A549 (cell line): ENCODE measurements at places on chromosomes 1 and 21.

DNA sequence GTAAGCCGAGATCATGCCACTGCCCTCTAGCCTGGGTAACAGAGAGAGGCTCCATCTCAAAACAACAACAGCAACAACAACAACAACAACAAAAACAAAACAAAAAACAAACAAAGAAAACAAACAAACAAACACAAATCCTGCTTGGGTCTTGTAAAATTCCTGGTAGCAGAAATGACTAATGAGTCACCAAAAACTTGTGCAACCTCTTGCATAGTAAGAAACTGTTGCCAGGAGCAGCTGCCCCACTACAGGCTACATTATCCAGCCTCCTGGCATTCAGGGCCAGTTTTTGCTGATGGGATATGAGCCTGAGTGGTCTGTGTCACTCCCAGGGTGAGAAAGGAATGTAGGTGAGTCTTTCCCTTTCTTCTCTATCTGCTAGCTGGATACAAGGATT lies 245.4 kb downstream of the TNR start:
- no peak for DNase-seq

DNA sequence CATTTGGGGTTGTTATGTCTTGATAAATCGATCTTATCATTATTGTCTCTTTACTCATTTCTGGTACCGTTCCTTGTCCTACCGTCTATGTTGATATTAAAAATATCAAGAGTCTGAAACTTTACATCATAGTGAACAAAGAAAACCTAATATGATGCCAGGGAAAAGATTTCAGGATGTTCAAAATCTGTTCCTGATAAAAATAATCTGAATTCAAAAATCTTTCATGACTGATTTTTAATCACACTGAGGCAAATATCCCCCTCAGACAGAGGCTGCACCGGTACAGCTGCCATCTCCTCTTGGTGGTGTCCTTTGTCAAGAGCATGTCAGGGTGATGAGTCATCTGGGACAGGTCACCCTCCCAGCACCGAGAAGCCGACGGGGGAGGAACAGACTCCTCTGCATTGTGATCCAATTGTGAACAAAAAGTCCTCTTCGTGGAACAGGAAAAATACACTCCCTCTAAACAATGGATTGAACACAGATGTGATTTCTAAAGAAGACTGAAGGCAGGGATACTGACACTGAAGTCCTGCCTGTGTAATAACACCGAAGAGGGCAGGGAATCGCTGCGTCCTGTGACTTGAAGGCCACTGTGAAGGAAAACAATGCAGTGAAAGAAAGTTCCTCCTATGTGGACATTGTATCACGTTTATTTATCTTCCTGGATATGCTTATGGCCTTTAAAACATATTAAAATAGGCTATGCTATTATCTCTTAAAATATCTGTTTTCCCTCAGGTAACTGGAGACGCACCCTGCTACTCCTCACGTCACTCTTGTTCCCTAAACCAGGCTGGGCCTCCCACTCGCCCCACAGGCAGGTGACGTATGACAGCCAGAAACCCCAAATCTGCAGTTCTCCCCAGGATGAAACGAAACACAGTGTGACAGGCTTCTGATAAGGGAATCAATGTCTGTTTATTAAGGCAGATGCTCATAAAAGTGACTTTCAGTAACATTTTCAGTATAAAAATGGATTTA lies 4.3 kb upstream of the SPATC1L start:
- DNase-seq, result peak; percentile 49

DNA sequence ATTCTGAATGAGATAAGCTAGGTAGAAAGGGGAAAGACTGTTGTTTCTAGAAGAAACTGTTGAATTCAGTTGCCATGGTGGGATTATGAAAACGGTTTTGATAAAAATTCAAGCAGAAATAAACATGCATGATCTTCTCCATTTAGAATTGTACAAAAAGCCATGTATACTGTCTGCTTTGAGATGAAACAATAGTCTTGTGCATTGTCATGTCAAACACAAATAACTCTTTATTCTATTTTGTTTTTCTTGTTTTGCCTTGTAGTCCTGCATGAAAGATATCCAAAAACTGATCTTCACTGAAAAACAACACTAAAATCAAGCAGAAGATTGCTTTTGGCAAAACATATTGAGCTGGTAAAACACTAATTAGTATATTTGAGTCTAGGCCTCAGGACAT lies 659.9 kb downstream of the LTN1 start:
- no peak for DNase-seq

- DNase-seq, result no peak
Observed at GRCh38 chr1:64623750-64624191, 121.1 kb upstream of the RAVER2 start.

DNA sequence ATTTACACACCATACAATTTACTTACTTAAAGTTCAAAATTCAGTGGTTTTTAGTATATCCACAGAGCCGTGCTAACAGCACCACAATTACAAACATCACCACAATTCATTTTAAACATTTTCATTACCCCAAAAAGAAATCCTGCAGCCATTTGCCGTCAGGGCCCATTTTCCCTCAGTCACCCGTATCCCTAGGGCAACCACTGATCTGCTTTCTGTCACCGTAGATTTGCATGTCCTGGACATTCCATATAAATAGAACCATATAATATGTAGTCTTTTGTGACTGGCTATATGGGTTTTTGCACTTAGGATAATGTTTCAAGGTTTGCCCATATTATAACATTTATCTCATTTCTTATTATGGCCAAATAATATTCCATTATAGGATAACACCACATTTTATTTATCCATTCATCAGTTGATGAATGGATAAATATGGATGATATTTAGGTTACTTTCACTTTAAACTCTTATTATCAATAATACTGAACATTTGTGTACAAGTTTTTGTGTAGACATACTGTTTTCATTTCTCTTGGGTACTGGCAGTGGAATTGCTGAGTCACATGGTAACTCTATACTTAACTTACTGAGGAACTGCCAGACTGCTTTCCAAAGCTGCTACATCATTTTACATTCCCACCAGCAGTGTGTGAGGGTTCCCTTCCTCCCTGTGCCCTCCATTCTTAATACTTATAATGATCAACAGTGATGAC lies 68.9 kb downstream of the ST3GAL3 start:
- DNase-seq, result no peak

DNA sequence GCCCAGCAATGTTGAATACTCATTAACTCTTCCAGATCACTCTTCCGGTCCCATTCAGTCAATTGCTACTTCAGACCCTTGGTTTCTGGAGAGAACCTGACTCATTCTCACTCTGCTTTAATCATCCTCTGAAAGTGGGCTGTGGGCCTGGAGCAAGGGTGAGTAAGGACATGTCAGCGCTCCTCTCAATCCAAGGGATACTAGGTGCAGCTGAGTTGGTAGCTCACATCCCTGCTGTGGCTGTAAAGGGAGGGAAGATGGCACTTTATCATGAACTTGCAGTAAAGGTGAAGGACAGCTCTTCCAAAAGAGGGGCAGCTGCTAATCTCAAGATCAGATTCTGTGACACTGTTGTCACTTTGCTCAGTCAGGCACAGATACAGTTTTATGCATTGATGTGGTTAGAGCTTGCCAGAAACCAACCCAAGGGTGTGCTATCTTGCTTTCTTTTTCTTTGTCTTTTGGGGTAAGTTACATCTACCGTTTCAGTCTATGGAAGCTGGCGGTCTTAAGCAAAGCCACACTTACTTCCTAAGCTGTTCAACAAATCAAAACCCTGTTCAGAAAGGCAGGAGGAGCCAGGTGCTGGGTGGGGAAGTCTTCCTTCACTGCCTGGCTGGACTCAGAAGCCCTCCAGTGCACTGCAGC lies 26.5 kb upstream of the NTPCR start:
- DNase-seq, result no peak

DNA sequence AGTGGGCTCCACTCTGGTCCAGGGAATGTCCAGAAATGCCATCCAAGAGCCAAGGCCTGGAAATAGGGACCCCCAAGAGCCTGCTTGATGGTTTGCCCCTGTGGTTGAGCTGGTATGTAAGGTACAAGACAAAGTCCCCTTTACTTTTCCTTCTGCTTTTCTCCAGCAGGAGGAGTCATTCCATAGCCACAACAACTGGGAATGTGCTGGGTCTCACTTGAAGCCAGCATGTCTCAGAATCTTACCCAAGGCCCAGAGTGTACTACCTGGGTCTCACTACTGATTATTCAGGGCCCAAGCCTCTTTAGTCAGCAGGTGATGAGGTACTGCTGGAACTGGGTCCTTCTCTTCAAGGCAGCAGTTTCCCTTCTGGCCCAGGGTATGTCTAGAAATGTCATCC lies 62.1 kb upstream of the CD55 start:
- DNase-seq, result peak; percentile 33

DNA sequence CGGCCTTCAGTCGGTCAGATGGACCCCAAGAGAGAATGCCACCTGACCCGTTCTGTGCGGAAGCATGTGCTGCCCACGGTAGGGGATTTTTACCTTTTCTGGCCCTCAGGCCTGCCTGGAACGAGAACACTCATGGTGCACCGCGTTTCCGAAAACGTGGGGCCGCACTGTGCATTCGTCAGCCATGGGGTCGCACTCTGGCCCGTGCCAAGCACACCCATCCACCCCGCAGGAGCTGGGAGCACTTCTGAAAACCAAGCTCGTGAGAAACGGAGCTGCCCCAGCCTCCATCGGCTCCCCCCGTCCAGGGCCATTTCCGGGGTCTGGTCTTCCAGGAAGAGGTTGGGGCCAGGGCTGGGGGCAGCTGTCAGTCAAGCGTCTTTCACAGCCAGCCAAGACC lies 72.8 kb downstream of the PRDM16 start:
- DNase-seq, result no peak

GRCh38 chr1:173038875-173039554 lies 11.7 kb downstream of the TNFSF18 start:
- no peak for DNase-seq

DNA sequence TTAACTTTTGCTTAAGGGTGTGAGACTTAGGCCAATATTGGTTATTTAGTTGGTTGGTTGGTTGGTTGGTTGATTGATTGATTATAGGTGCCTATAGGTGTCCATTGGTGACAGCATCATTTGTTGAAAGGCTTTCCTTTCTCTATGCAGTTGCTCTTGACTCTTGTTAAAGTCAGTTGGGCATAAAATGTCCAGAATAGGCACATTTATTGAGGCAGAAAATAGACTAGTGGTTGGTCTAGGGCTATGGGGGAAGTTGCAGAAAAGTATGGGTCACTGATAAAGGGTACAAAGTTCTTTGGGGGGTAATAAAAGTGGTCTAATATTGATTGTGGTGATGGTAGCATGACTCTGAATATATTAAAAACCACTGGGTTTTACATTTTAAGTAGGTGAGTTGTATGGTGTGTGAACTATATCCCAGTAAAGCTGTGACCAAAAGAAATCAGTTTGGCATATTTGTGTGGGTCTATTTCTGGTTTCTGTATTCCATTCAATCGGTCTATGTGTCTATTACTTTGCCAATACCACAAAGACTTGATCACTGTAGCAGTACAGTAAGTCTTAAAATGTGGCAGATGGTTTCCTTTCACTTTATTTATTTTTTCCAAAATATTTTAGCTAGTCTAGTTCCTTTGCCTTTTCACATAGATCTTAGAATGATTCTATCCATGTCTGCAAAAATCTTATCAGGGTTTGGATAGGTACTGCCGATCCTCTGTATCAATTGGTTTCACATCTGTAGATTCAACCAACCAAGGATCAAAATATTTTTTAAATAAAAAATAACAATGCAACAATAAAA lies 63.0 kb downstream of the ATP1A1 start:
- no peak for DNase-seq

DNA sequence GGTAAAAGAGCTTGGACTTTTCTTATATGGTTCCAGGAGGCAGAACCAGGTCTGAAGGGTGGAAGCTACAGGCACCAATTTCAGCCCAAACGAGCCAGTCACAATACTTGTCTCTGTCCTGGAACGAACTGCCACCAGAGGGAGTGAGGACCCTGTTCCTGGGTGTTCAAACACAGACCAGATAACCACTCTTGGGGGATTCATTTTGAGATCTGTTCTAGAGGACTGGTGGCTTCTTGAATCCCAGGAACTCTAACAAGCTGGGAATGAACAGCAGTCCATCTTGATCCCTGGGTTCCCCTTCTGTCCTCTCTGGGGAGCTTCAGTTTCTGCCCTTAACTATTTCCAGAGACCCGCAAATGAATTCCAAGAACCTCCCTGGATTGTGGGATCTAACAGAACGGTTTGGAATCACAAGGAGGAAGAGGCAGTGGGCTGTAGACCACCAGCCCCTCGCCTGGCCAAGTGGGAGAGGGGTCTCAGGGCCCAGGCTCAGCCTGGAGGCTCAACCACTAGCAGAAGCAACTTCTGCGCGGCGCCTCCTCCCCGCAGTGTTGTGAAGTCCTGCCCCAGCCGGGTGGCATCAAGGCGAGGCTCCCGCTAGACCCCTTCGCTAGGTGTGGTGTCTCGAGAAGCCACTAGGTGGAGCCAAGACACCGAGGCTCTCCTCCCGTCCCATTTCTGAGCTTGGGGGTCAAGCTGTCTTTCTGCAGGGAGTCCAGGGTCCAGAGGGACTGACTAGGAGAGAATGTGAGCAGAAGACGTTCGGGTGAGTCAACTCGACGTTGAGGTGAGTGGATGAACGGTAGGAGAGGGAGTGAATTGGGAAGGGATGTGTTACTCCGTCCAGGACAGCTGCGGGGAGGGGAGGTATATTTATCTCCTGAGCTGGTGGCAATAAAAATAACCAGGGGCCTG lies 12.1 kb upstream of the NES start:
- peak; percentile 86 for DNase-seq

DNA sequence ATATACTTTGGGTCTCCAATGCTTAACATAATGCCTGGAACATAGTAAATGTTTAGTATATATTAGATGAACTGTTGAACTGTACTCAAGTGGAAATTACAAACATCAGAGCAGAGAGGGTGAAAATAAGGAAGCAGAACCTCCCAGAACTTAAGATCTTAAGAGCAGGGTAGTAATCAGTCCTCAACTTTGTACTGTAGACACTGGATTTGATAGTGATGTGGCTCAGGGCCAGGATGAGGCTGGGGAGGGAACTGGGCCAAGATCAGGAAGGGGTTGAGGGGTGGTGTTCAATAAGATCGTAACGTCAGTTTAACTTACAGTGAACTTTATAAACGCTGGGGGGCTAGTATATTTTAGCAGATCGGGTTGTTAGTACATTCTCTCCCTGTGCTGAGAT lies 15.4 kb downstream of the MPZL1 start:
- no peak for DNase-seq

- no peak for DNase-seq
Observed at GRCh38 chr21:44477712-44478111, 22.4 kb downstream of the LRRC3 start.

GRCh38 chr1:24932284-24932683 lies 2.2 kb upstream of the RUNX3 start:
- peak; percentile 68 for DNase-seq

- no peak for DNase-seq
Observed at GRCh38 chr21:31910074-31910470, 37.3 kb downstream of the HUNK start.

DNA sequence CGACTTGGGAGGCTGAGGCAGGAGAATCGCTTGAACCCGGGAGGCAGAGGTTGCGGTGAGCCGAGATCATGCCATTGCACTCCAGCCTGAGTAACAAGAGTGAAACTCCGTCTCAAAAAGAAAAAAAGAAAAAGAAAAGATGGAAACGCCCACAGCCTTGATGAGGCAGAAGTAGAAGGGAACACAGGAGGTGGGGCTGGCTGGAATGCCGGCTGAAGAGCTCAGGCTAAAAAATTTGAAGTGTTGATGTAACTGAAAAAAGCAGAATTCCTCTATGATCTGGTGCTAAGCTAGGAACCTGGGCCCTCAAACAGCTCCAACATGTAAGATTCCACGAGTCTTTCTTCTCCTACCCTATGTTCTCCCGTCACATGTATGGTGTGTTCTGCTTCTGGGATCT lies 53.6 kb downstream of the SLC66A1 start:
- no peak for DNase-seq

GRCh38 chr21:23695443-23695842 lies 1911.8 kb downstream of the MRPL39 start:
- no peak for DNase-seq

GRCh38 chr1:180522213-180522515 lies 19.8 kb upstream of the ACBD6 start:
- no peak for DNase-seq
